Endothelial cell (in vitro differentiated cells): ENCODE measurements at places on chromosomes 6 and 20.

- no peak overlapping the region for H3K4me3 ChIP-seq
- DNase-seq = no peak
- no peaks in the 10 kb centered on the region for H3K27me3 ChIP-seq
- H3K4me1 ChIP-seq = peaks cover 13% of the 10 kb centered on the region
- no peaks in the 10 kb centered on the region for H3K36me3 ChIP-seq
- no peak overlapping the region for H3K27ac ChIP-seq
Observed at GRCh38 chr20:1210501-1210900, 7.2 kb downstream of the C20orf202 start.

- H3K36me3 ChIP-seq = no peaks in the 10 kb centered on the region
- H3K4me1 ChIP-seq = no peaks in the 10 kb centered on the region
- H3K4me3 ChIP-seq = no peak overlapping the region
- no peak overlapping the region for H3K27ac ChIP-seq
Observed at GRCh38 chr6:11553824-11554223, 16.3 kb downstream of the TMEM170B start.

DNA sequence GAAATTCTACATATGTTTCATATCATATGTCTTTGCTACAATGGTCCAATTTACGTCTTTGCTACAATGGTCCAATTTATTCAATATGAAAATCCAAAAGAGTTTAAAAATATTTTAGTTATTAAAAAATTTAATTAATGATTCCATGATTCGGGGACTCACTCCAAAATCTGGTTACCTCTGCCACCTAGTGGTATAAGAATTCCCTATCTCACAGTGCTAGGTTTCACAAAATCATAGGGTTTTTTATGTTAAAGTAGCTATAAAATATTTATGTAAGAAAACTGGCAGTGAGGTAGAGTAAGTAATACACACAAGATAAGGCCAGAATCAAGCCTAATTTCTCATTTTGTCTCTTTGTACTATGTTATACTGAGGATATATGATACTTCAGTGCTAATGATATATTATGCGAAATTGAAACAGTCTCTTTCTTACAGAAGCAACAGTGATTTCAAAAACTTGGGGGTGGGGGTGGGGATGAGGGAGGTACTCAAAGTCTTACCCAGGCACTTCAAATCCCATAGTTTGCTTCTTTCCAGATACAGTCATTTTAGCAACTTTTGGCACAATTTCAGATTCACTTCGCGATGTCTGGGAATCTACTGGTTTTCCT lies 52.3 kb downstream of the HBS1L start:
- H3K4me3 ChIP-seq = no peak overlapping the region
- no peak for DNase-seq
- H3K27me3 ChIP-seq = no peaks in the 10 kb centered on the region
- no peaks in the 10 kb centered on the region for H3K4me1 ChIP-seq
- no peak overlapping the region for H3K27ac ChIP-seq
- no peaks in the 10 kb centered on the region for H3K36me3 ChIP-seq

GRCh38 chr6:72290620-72291019 lies 331.2 kb upstream of the KCNQ5 start:
- no peaks in the 10 kb centered on the region for H3K4me1 ChIP-seq
- no peaks in the 10 kb centered on the region for H3K36me3 ChIP-seq
- H3K27ac ChIP-seq = no peak overlapping the region

- H3K36me3 ChIP-seq = no peaks in the 10 kb centered on the region
- H3K4me3 ChIP-seq = no peak overlapping the region
- DNase-seq = no peak
- no peaks in the 10 kb centered on the region for H3K27me3 ChIP-seq
Observed at GRCh38 chr6:47145212-47145611, 103.1 kb upstream of the ADGRF1 start.

- H3K4me1 ChIP-seq = no peaks in the 10 kb centered on the region
- no peak for DNase-seq
- peaks cover 3% of the 10 kb centered on the region for H3K27me3 ChIP-seq
- H3K27ac ChIP-seq = no peak overlapping the region
Observed at GRCh38 chr20:10119336-10119735, 84.5 kb downstream of the ANKEF1 start.

- no peaks in the 10 kb centered on the region for H3K4me1 ChIP-seq
- DNase-seq = no peak
- no peak overlapping the region for H3K27ac ChIP-seq
- no peak overlapping the region for H3K4me3 ChIP-seq
- H3K36me3 ChIP-seq = no peaks in the 10 kb centered on the region
- no peaks in the 10 kb centered on the region for H3K27me3 ChIP-seq
Observed at GRCh38 chr6:74654296-74654695, 551.6 kb downstream of the COL12A1 start.

DNA sequence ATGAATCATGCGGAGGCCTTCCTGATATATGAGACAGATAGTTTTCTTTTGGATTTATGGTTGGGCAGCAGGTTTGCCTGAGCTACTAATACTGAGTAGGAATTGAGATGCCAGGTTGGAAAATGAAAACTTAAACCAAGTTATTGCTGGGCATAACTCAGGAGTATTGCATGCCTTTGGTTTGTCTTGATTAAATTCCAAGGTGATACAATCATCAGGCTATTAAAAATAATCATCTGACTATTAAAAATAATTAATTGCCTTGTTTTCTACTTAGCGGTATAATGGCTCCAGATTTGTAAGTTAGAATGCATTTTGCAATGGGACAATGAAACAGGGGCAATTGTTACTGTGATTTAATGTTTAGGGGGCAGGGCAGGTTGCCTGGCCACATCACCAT lies 15.5 kb upstream of the RNF144B start:
- H3K27me3 ChIP-seq = no peaks in the 10 kb centered on the region
- no peak overlapping the region for H3K4me3 ChIP-seq
- H3K27ac ChIP-seq = no peak overlapping the region
- H3K4me1 ChIP-seq = no peaks in the 10 kb centered on the region
- H3K36me3 ChIP-seq = no peaks in the 10 kb centered on the region
- DNase-seq = no peak

- no peak overlapping the region for H3K4me3 ChIP-seq
- H3K4me1 ChIP-seq = no peaks in the 10 kb centered on the region
- no peaks in the 10 kb centered on the region for H3K27me3 ChIP-seq
- peaks cover 24% of the 10 kb centered on the region for H3K36me3 ChIP-seq
- no peak for DNase-seq
- H3K27ac ChIP-seq = no peak overlapping the region
Observed at GRCh38 chr6:4124351-4124750, 11.0 kb downstream of the ECI2 start.

DNA sequence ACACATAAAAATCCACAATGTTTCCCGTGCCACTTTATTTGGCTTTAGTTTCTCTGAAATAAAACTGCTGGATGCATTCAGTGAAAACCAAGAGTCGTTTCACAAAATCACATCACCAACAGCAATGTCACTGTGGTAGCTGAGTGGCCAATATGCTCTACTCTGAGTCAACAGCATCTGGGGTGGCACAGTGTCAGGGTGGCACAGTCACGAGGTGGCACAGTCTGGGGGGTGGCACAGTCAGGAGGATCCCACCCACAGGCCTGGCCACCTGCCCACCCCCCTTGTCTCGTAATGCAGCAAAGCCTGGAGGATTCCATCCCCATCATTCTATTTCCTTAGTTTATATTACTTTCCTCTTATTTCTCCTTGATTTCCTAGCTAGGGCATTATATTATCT lies 87.0 kb downstream of the ANKRD60 start:
- H3K4me3 ChIP-seq = no peak overlapping the region
- peaks cover 7% of the 10 kb centered on the region for H3K27me3 ChIP-seq
- no peak overlapping the region for H3K27ac ChIP-seq
- no peaks in the 10 kb centered on the region for H3K36me3 ChIP-seq
- no peak for DNase-seq

DNA sequence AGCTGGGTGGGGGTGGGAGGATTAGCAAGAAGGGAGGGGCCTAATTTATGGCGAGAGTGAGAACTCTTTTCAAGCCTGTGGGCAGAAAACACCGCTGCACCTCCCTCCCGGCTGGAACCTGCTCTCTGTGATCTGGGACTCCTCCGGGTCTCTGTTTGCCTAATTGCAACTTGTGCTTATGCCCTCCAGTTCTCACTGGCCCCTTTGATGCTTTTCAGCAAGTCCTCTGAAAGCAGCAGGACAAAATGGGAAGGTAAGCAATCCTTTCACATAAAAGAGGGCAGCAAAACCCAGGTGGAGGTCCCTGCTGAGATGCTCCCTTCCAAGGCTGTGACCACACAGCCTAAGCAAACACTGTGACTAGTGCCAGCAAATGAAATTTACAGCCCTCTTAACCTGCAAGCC lies 523.0 kb upstream of the FLRT3 start:
- peaks cover 6% of the 10 kb centered on the region for H3K4me1 ChIP-seq
- no peak for DNase-seq
- H3K36me3 ChIP-seq = no peaks in the 10 kb centered on the region
- no peak overlapping the region for H3K27ac ChIP-seq
- H3K27me3 ChIP-seq = no peaks in the 10 kb centered on the region

- no peak for DNase-seq
- H3K4me1 ChIP-seq = peaks cover 2% of the 10 kb centered on the region
- peaks cover 4% of the 10 kb centered on the region for H3K27me3 ChIP-seq
- H3K27ac ChIP-seq = no peak overlapping the region
- no peak overlapping the region for H3K4me3 ChIP-seq
- H3K36me3 ChIP-seq = peaks cover 3% of the 10 kb centered on the region
Observed at GRCh38 chr20:22679197-22679596, 94.8 kb upstream of the FOXA2 start.

DNA sequence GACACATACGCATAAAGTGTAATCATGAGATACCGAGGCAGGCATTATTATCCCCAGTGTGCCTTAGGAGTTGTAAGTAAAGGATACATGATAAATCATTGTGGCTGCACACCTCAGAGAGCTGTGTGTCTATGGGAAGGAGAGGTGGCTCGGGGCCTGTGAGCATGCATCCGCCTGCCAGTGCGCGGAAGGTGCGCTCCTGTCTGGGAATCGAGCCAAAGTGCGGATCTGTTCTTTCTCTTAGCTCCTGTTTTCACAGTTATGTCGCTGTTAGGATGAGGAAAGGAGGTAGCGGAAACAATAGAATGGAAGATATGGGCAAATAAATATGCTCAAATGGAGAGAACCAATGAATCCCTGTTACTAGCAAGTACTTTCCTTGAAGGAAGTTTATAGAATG lies 98.0 kb downstream of the ANKRD6 start:
- peaks cover 30% of the 10 kb centered on the region for H3K36me3 ChIP-seq
- no peak overlapping the region for H3K27ac ChIP-seq
- no peak overlapping the region for H3K4me3 ChIP-seq
- no peak for DNase-seq
- peaks cover 3% of the 10 kb centered on the region for H3K4me1 ChIP-seq

DNA sequence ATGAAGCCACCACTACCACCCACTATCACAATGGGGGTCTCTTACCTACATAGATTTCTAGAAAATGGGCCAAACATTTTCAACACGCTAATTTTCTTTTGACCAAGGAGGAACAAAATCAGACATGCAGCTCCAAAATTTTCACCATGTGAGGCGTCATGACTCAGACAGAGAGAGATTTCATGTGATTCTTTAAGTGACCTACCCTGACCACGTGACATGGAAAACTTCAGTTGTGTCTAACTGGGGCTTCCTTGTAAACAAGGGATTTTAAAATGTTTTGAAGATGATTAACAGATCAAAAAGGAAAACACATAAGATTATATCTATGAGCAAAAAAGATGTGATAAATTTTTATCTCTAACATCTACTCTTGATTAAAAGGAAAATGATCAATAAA lies 199.2 kb downstream of the TBXT start:
- H3K27me3 ChIP-seq = no peaks in the 10 kb centered on the region
- H3K36me3 ChIP-seq = no peaks in the 10 kb centered on the region
- no peak for DNase-seq
- peaks cover 4% of the 10 kb centered on the region for H3K4me1 ChIP-seq
- no peak overlapping the region for H3K4me3 ChIP-seq
- H3K27ac ChIP-seq = no peak overlapping the region

- H3K4me3 ChIP-seq = no peak overlapping the region
- H3K27ac ChIP-seq = no peak overlapping the region
- peaks cover 3% of the 10 kb centered on the region for H3K27me3 ChIP-seq
- H3K36me3 ChIP-seq = no peaks in the 10 kb centered on the region
- no peaks in the 10 kb centered on the region for H3K4me1 ChIP-seq
- DNase-seq = no peak
Observed at GRCh38 chr20:9495701-9496100, 18.7 kb upstream of the LAMP5 start.

DNA sequence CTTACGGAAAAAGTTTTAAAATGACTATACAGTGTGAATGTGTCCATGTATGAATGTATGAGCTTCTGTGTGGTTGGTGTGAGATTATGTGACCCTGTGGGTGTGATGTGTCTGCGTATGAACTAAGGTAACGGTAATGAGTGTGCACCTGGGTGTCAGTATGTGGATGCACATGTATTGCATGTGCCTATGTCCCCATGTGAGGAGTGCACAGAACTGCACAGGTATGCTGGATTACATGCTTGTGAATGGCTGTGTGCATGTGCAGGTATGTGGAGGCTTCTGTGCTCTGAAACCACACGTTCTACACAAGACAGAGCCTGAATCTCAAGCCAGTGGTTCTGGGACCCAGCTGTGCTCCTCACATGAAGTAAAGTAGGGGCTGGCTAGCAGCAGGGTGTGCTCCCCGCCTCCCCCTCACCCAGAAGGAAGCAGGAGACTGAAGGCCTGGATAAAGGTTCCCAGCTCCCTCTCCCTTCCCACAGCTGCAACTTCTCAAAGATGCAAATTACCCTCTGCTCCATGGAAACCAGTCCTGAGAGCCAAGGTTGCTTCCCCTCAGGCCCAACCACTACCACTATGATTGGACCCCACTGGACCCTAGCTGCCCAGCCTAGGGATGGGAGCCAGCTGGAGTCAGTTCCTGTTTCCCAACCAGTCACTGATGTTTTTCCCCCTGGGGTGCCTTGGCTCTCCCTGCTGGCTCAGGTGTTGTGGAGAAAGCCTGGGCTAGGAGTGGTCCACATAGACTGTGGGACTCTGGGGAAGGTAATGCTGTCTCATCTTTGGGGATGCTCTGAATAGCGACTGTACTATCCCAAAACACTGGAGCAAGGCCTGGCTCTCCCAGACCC lies 24.8 kb upstream of the SPDEF start:
- no peak overlapping the region for H3K4me3 ChIP-seq
- H3K4me1 ChIP-seq = peaks cover 14% of the 10 kb centered on the region

DNA sequence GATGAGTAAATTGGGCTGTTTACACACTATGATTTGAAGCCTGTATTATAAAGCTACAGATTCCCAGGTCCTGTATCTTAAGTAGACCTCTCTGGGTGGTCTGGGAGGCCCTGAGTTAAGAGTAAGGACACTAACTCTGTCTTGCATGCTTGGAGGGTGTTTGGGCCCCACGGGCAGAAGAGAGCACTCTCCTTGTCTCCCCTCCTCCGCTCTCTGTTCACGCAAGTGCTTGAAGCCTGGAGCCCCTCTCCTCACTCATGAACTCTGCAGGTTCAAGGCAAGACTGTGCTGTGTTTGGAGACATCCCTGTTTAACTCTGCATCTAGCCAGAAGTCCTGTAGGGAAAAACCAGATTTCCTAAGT lies 154.0 kb downstream of the ZDHHC14 start:
- peaks cover 56% of the 10 kb centered on the region for H3K4me1 ChIP-seq
- DNase-seq = no peak
- H3K4me3 ChIP-seq = no peak overlapping the region
- H3K36me3 ChIP-seq = peaks cover 4% of the 10 kb centered on the region

- no peak overlapping the region for H3K4me3 ChIP-seq
- no peak for DNase-seq
- peaks cover 1% of the 10 kb centered on the region for H3K27me3 ChIP-seq
- H3K36me3 ChIP-seq = no peaks in the 10 kb centered on the region
- peaks cover 28% of the 10 kb centered on the region for H3K4me1 ChIP-seq
Observed at GRCh38 chr6:138597336-138597735, 98.0 kb upstream of the NHSL1 start.

GRCh38 chr6:43376551-43376981 lies 7.1 kb upstream of the ZNF318 start:
- no peaks in the 10 kb centered on the region for H3K4me1 ChIP-seq
- no peak for DNase-seq
- no peak overlapping the region for H3K27ac ChIP-seq
- peaks cover 3% of the 10 kb centered on the region for H3K27me3 ChIP-seq
